Posterior vena cava (tissue), 2 donors: ENCODE measurements at places on chromosomes 2 and 18. TPM values are rescaled to one million over a fixed set of nuclear protein-coding genes. Genes with fewer than 3 reads are reported as not detected.

GRCh38 chr18:8450013-8450412 is 159.2 kb upstream of the RAB12 start:
- no peak for DNase-seq

The GPR155 gene
- 9.7 TPM for total RNA-seq

DNA sequence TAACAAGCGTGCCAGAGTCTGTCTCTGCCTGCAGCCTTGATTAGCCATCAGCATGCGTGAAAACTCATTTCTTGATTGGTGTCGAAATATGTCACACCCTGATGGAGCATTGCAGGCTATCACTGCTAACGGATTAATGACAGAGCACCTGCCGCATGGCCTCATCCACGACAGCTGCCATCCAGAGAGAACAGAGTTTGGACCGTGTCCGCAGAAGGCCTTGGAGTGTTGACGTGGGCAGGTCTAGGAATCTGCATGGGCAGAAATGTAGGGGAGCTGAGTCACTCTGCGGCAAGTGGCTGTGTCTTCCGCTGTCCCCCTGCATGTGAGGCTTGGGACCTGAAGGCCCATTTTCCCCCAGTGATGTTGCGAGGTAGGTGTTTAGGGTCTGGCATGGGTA is 43.0 kb downstream of the KLHL29 start:
- DNase-seq: no peak

The MAP3K19 gene
- not detected for total RNA-seq

- no peak for DNase-seq
Observed at GRCh38 chr18:40437517-40437916, 1517.5 kb upstream of the PIK3C3 start.

DNA sequence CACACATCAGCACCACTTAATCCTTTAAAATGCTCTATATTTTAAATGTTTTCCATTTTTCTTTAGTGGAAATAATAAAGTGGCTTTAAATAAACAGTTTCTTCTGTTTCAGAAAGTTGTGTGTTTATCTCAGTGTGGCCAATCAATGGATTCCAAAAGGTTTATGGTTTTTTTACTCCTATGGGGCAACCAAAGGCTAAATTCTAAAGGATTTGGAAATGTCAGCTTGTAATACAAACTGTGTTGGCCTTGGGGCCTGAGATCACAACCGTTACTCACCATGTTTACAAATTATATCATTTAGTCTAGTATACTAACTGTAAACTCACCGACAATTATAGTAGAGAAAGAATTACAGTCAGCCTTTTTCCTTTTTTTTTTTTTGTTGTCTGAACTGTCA is 827.2 kb downstream of the EPHA4 start:
- no peak for DNase-seq

GRCh38 chr2:238570926-238571325 is 144.2 kb downstream of the ASB1 start:
- peak; percentile 44 for DNase-seq

The POTEC gene
- total RNA-seq: not detected
